Astrocyte (in vitro differentiated cells and primary cell): ENCODE measurements at places on chromosomes 5 and 9. TPM values are rescaled to one million over a fixed set of nuclear protein-coding genes. Genes with fewer than 3 reads are reported as not detected.

- DNase-seq = no peak
These were observed 24.2 kb upstream of the HAND1 start for GRCh38 chr5:154502180-154502579.

- DNase-seq = no peak
These were observed 33.0 kb downstream of the MACIR start for GRCh38 chr5:103291606-103292005.

Gene IFNK
- not detected in 2 replicates for total RNA-seq

Gene SPINK4
- not detected in 2 replicates for total RNA-seq

GRCh38 chr9:134877541-134877940, 3.1 kb upstream of the FCN2 start:
- DNase-seq = no peak

Gene ACTBL2
- 11.6 and 11.8 TPM in 2 replicates for total RNA-seq

Gene ZNF483
- 1.8 and 2.5 TPM in 2 replicates for total RNA-seq

DNA sequence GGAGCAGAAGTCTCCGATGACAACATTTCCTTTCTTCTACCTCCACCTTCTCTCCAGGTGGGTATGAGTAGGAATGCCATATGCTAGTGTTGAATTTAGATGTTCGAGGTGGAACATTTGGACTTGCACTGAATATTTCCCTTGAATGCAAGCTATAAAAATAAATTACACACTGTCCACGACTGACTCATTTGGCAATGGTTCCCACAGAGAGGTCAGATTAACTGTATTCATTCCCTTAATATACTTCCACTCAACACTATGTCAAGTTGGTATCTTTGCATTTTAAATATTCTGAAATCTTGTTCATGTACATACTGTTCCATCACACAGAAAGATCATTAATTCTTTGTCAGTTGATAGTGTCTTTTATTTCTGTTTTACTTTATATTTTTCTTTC, 222.6 kb upstream of the PIK3R1 start:
- DNase-seq = peak; percentile 54

- DNase-seq = no peak
These were observed 78.8 kb upstream of the NTRK2 start for GRCh38 chr9:84590706-84591105.

- no peak for DNase-seq
These were observed 1.8 kb downstream of the NFIB start for GRCh38 chr9:14311956-14312685.

DNA sequence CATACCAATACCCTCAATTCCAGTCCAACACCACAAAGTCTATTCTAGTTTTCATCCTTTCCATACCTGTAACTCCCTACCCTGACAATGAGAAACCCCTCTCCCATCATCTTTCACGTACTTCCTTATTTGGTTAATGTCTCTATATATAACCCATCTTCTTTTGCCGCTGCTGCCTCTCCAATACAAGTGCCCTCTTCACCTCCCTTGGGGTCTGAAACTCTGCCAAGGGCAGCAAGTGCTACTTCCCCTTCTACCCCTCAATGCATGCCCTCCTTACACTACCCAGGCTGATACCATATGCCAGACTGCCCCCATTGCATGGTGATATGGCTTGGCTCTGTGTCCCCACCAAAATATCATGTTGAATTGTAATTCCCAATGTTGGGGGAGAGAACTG, 24.4 kb upstream of the SMIM15 start:
- DNase-seq = no peak

Gene SMIM3
- 16.7 and 19.8 TPM in 2 replicates for total RNA-seq

DNA sequence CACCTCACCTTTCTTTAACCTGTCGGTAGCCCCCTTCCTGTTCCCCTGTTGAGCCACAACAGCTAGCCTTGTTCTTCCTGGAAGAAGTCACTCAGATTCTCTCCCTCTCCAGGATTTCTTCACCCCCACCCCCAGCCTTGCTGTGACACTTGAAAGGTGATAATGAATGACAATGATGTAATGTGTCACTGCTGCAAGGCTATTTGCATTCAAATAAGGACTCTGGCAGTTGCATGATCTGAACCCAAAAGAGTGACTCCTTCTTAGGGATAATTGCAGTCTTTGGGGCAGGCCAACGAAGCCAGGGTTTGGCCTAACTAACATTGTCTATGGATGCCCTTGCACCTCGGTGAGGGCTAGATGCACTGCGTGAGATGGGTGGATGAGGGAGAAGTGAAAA, 154.4 kb upstream of the CLINT1 start:
- DNase-seq = no peak

- peak; percentile 42 for DNase-seq
These were observed 28.2 kb downstream of the YIPF5 start for GRCh38 chr5:144142139-144142823.

- peak; percentile 39 for DNase-seq
These were observed 123.7 kb downstream of the PSD2 start for GRCh38 chr5:139919308-139919707.

Gene ZFP37
- 1.5 and 2.1 TPM in 2 replicates for total RNA-seq

Gene CDHR2
- total RNA-seq = 0.43 and 0.50 TPM in 2 replicates

GRCh38 chr5:148414833-148415232, 31.1 kb downstream of the FBXO38 start:
- no peak for DNase-seq

DNA sequence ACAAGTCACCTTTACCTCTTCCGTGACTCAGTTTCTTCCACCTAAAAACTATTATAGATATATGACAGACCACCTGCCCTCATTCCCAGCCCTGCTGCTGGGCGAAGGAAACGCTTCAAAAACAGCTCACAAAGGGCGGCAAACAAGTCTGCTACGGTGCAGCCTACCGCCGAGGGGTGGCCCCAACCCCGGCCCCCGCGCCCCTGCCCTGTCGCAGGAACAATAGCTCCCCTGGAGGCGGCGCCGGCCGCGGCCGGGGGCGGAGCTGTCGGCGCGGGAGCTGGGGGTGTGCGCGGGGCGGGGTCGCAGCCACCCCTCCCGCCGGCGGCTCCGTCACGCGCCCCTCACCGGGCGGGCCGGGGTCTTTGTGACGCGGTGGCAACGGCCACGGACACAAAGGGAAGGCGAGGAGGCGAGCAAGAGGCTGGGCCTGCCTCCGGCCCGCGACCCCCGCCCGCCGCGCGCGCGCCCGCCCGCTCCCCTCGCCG, at the start of gene TMEFF1:
TSS of gene TMEFF1 (plus strand) at position 362 of the 488 bp plus-strand sequence. CDS start 396 bp downstream, outside the sequence.
- peak; percentile 9 for DNase-seq

DNA sequence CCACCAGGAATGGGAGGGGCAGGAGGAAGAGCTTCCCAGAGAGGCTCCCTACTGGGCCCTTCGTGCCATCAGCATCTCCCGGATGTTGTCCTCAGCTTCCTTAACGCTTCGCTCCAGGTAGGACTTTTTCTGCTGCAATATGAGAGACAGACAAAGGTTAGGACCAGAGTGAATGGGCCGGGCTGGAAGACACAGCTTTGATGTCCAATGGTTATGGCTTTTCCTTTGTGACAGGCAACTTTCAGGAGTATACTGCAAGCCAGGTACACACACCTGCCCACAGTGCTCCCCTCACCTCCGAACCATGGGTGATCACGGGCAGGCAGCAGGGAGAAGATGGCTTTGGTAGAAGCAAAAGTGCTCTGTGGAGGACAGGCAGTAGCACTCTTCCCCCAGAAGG, 57.0 kb downstream of the PFDN1 start:
- DNase-seq = no peak

DNA sequence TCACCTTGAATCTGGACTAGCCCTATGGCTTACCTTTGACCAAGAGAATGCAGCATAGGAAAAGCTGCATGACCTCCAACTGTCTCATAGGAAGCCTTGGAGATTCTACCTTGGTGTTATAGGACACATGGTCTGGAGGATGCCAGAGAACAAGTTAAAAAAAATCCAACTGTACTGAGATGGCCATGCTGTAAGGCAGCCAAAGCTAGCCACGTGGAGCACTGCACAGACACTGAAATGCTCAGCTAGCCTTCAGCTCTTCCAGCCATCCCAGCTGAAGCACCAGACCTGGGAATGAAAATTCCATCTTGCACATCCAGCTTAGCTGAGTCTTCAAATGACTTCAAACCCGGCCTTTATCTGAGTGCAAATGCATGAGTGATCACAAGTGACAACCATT, 6.0 kb upstream of the GRAMD2B start:
- no peak for DNase-seq

Gene HTR1A
- not detected in 2 replicates for total RNA-seq

DNA sequence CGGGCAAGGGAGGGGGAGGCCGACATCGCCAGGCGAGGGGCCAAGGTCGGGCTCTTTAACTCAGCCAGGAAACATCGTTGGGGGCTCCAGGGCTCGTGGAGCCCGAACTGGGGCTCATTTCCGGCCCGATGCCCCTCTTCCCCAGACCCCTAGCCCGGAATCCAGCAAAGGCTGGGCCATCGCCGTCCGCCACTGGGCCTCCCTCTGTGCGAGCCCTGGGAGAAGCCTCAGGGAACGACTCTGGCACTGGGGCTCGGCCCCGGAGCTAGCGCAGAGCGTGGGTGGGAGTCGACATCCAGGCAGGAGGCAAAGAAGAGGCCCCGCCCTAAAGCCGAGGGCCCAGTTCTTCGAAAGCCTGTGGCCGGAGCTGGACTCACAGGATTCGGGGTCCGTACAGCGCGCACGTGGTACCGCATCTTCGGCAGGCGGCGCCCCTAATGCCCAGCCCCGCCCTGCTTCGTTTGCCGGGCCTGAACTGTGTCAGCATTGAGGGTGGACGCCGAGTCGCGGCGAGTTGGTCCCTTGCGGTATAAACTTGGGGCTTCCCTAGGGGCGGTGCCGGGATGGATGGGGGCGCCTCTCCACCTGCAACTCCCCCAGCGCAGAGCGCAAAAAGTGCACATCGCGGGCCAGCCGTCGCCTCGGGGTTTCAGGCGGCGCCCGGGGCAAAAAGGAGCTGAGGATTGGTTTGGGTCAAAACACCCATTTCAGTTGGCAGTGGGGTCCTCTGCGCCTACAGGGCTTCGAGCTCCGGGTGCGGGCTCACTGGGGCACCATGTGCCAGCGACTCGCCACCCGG, 3.6 kb upstream of the PAX5 start:
- DNase-seq = no peak

DNA sequence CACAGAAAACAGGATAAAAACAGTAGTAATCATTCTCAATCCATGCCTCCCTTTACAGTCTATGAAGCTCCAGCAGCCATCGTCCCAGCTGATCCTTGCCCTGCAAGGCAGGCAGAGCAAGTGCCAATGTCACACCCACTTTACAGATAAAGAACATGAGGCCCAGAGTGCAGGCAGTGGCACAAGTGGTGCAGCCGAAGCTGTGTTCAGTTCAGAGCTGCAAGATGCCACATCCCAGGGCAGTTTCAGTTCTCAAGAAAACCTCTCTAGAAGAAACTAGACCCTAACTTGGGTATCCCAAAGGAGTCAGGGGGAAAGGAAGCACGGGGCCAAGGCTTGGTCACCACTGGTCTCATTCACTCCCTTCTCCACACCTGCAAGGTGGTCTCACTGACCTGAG, 34.6 kb upstream of the CPLX2 start:
- DNase-seq = no peak

DNA sequence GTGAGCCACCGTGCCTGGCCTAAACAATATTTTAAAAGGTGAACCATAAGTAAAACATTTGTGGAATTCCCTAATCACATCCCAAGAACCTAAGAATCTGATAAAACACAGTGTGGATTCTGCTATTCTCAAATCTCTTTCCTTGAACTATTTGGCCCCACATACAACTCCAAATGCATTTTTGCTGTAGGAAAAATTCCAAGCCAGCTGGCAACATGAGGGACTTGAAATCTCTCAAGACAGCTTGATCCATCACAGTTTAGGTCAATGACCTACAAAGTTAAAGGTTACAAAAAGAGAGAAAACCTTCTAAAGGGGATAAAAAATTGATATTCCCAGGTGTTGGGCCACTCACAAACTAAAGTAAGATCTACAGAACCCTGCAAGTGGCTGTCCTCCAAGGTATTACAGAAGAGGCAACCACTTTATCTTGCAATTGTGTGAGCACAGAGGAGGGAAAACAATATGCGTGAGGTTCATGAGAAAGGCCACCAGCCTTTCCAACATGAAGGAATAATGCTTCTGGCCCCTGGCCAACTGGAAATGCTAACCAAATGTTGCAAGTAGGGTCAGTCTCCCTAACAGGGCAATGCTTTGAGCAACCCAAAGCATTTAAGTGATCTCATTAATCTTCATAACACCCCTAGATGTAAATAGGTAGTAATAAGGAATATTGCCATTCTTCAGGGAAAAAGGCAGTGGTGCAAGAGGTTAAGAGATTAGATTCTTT, 221.4 kb downstream of the SEMA5A start:
- DNase-seq = peak; percentile 36

Gene SLC30A5
- 58.8 and 62.1 TPM in 2 replicates for total RNA-seq

DNA sequence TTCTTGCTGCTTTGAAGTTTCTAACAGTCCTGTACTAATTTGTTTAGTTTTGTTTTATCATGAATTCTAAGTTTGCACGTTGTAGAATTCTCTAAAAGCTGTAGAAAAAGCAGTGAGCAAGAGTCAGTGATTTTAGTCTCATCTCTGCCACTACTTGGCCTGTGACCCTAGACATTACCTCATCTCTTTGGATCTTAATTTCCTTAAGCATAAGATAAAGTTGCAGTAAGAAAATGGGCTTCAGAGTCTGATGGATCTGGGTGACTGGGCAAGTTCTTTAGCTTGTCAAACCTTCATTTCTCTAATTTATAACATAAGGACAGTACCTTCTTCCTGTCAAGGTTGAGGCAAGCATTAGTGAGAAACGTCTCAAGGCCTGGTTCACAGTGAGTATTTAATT, 247.9 kb downstream of the DMRT2 start:
- no peak for DNase-seq

DNA sequence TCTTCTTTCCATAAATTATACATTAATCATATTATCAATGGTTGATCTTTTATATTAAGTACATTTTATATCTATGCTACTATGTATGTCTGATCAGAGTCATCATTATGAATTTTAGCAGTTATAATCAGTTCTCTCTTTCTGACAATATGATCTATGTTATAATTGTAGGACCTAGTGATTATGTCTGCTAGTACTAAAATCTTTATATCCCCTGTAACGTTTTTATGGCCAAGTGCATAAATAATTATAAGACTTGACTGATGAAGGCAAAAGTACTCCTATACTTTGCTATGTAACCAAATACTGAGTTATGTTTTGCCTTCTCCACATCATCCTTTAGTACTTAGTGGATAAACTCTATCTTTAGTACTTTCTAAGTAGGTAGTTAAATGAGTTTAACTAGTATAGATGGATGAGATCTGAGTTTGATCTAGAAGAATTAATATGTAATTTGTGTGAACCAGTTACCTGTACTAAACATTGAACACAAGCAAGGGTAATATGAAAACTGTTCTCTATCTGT, 75.4 kb downstream of the SLF1 start:
- no peak for DNase-seq

- DNase-seq = peak; percentile 16
These were observed 19.4 kb upstream of the RNF130 start for GRCh38 chr5:180090769-180091546.

DNA sequence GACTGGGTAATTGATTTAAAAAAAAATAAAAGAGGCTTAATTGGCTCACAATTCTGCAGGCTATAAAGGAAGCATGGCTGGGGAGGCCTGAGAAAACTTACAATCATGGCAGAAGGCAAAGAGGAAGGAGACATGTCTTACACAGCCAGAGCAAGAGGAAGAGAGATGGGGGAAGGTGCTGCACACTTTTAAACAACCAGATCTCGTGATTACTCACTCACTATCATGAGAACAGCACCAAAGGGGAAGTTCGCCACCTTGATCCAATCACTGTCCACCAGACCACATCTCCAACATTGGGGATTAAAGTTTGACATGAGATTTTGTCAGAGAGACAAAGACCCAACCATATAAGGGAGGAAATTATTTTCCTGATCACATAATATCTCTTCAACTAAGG, 138.8 kb upstream of the NR4A3 start:
- no peak for DNase-seq

GRCh38 chr9:99750526-99750925, 71.2 kb upstream of the NR4A3 start:
- no peak for DNase-seq
